ENCODE measurements at places on chromosomes 5 and 9.

DNA sequence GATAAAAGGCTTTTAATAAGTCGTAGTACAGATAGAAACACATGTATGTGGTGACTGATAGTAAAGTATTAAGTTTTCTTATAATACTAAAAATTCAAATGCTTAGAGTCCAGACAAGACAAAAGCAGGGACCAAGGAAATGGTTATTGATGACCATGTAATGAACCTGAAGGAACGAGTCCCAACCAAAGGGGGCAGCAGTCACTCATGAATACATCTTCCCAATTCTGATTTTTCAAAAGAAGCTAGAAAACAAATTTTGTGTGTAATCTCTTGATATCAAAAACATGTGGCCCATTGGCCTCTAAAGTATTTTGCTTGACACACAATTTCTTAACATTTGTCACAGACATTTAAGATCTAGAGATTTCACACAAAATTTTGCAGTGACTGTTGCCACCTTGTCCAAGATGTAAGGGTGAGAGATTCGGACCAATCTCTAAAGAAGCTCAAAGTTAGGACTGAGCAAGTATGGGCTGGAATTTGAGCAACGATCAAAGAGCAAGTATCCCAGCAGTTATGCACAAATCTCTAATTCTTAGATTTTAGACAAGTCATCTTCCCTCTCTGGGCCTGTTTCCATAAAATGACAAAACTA is 66.8 kb downstream of the ARL15 start:
- DNase-seq, result peak; percentile 16

GRCh38 chr5:33934176-33934575 is 2.0 kb upstream of the RXFP3 start:
- no peak for DNase-seq

- DNase-seq, result no peak
Observed at GRCh38 chr5:174073122-174073660, 27.7 kb downstream of the NSG2 start.

- DNase-seq, result peak; percentile 28
Observed at GRCh38 chr5:127596501-127596900, 52.4 kb upstream of the CTXN3 start.

- peak; percentile 35 for DNase-seq
Observed at GRCh38 chr5:65722575-65723403, 784 bp downstream of the NLN start.

DNA sequence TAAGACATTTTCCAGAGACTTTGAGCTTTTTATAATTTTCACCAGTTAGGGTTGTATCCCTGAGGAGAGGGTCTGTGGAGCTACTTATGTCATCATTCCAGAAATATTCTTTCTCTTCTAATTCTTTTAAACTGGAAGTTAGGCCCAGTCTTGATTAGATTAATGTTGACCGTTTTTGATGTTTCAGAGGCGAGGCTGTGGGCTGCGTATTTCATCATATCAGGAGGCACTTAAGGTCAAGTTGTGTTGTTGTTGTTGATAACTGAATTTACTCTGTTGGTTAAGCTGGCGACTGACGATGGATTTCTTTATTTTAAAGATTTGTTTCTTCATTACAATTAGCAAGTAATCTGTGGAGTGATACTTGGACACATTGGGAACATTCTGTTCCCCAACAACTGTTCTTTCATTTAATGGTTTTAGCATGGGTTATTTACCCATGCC is 20.1 kb downstream of the IPO11 start:
- no peak for DNase-seq

DNA sequence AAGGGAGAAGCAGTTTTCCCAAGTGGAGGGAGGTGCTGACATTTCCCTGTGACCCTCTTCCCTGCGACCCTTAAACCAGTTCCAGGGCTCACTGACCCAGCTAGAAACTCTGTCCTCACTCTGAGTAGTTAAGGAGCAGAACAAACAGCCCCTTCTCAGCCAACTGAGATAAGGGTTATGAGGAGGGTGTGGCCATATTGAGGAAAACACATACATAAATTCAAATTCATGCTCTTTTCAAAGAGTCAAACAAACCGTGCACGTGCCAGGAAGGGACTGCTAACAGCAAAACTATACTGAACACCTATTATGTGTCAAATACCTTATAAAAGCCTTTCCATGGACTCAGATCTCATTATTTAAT is 4.9 kb upstream of the AKNA start:
- DNase-seq, result no peak

DNA sequence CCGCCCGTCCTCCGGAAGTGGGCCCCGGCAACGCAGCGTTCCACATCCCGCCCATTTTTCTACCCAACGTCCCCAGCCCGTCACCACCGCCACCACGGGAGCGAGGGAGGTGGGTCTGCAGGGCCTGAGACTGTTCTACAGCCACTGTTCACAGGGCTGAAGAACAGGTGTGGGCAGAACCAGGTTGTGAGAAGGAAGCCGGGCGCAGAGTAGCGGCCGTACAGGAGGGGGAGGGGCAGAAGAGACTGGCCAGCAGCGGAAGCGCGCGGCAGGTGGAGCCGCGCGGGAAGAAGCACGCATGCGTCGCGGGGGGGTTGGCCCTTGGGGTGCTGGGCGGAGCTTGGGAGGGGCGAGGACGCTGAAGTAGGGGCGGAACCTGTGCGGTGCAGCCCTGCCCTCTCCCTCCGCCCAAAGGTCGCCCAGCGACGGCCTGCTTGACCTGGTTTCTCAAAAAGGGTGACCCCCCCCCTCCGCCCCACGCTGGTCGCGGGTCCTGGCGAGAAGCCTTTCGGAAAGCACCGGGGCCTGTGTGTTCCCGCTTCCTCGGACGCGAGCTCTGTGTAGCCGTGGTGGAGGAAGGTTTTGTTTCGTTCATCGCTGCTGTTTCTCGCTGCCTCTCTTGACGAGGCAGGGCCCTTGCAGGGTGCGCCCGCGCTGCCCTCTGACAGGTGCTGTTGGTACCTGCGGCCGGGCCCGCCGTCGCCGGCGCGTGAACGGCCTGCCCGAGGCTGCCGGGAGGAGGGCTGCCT is 7.8 kb upstream of the MGAT1 start:
- DNase-seq, result peak; percentile 81

DNA sequence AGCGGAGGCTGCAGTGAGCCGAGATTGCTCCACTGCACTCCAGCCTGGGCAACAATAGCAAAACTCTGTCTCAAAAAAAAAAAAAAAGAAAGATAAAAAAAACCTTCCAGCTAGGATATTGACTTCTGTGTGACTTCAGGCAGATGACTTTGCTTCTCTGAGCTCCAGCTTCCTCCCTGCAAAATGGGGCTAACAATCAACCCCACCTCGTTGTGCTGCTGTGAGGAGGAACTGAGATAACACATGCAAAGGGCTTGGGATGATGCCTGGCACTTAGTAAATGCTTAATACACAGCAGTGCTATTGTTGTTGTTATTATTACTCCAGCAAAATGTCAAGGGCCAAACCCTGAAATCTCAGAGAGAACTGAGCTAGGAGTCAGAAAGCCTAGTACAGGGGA is 3.5 kb upstream of the CDX1 start:
- no peak for DNase-seq

DNA sequence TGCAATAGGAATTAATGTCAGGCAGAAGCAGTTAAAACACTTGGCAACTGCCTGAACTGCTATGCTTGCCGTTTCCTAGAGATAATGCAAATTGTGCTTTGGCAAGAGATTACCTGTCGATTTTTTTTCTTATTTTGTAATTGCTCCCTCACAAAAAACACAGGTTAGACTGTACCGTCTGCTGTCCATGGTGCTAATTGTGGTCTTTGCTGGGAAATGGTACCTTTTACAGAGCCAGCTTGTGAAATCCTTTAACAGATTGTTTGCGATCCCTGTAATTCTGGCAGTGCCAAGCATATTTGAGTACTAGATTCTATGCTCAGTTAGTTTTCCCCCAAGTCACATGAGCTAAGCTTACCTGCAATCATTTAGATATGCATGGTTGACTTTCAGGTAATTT is 2125.8 kb upstream of the WWC1 start:
- DNase-seq, result peak; percentile 8

DNA sequence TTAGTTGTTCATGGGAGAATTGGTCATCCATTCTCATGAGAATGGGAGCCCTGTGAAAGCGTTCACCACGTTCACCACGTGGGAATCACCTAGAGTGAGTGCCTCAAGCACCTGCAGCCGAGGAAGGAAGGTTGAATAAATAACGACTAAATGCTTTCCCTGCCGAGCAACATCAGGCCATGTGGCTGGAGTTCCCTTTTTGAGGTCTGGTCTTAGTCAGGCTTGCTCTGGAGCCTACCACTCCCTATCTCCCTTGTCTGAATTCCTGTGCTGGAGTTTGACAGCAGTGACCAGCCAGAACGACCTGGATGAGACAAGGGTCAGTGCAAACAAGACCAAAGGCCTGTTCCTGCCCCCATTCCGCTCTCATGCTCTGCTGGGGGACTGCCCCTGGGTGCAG is 28.5 kb downstream of the KCNMB1 start:
- DNase-seq, result no peak

Measured in NCI-H1105 treated with DMSO at 0.1 percent for 48 hours (cell line).